ENCODE measurements at places on chromosomes 6 and 20.

DNA sequence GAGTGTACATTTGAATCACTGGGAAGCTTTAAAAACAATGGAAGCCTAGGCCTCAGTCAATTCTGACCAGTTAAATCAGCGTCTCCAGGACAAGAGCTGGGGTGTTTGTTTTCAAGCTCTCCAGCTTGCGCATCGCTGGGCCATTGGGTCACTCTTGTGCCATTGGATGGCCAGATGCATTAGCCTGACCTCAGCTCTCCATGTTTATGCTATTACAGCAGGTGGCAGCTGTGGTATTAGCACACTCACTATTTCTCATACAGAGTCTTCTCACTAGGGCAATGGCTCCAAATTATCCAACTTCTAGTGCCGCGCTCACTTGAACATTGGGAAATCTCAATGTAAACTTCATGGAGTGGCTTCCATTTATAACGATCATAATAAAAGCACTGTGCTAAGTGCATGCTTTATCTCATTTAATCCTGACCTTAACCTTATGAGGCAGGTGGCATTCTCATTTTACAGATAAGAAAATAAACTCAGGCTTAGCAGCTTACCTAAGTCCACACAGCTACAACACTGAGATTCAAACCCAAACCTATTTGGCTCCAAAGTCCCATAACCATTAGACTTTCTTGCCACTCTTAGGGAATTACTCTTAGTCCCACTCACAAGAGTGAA, 108.8 kb downstream of the PPP1R14C start:
- no peak for DNase-seq

- no peak for DNase-seq
Observed at GRCh38 chr6:106630366-106630765, 988 bp downstream of the QRSL1 start.

DNA sequence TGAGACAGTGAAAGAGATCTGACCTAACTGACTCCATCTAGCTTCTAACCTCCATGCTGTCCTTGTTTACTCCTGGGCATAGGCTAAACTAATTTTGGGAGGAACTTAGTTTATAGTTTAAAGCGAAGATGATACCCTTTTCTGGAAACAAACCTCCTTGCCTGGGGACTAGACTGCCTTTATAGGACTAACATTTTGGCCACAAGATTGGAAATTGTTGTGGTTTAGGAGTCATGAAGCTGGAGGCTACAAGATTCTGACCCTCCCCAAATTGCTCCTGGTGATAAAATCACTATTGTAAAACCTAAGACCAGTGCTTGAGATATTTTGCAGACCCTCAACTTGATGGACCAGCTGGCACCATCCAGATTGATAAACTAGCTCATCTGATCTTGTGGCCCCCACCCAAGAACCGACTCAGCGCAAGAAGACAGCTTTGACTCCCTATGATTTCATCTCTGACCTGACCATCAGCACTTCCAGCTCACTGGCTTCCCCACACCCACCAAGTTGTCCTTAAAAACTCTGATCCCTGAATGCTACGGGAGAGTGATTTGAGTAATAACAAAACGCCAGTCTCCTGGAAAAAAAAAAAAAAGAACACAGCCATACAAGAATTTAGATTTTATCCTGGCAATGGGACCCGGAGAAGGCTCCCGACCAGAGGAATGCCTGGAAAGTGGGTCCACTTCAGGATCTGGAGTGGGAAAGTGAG, 63.0 kb downstream of the ABHD12 start:
- no peak for DNase-seq

DNA sequence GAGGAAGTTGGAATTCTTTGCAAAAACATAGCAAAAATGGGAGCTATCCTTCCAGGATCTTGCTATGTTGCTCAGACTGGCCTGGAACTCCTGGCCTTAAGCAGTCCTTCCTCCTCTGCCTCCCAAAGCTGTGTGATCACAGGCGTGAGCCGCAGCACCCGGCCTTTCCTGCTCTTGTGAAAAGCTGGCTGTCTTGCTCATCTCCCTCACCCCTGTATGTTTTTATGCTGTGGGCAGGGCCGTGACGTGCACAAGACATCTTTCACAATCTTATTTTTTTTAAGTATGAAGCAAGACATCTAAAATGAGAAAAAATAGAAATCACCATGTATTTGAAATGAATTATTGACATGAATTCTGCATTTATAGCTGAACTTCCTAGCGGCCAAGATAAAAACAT, 110.4 kb downstream of the SAMD5 start:
- DNase-seq: peak; percentile 87

GRCh38 chr20:15060265-15061060, 723.1 kb upstream of the FLRT3 start:
- DNase-seq: no peak

DNA sequence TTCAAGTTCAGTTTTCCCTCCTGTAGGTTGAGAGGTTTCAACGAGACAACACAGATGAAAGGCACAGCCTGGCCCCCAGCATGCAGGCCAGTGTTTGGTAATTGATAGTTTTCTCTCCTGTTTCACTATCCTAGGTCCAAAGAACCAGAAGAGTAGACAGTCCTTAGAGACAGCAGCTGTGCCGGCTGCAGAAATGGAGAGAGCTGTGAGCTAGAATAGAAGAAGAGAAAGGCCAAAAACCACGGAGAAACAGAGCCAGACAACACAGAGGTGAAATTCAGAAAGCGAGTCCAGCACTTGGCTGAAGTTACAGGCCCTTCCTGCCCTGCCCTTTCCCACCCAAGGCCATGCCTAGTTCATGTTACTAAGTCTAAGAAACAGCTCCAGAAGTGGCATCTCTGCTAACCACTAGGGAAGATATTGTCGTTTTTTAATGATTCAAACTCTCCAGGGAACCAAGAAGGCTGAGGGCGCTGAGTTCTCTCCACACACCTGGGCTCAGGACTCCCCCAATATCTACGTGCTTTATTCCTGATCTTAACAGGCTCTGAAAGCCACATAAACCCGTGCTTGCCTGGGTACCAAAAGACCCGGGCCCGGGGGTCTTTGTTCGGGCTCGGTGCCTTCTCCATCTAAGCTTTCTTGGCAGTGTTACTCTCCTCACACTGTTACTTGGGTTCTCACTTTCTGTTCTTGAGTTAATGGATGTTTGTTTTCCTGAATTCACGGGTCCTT, 16.5 kb upstream of the RBPJL start:
- DNase-seq: no peak

DNA sequence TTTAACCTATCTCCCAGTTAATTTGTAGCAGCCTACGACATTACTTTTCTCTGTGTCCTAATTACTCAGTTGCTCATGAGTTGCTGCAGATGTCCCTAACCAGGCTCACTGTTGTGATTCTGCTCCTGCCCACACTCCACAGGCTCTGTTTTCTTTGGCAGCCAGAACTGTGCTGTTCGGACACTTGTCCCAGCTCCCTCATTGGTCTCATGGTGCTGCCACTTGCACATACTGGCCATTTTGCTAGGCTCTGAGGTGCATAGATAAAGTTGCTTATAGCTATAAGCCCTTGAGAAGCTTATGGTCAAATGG, 55.0 kb downstream of the NOX3 start:
- DNase-seq: no peak

DNA sequence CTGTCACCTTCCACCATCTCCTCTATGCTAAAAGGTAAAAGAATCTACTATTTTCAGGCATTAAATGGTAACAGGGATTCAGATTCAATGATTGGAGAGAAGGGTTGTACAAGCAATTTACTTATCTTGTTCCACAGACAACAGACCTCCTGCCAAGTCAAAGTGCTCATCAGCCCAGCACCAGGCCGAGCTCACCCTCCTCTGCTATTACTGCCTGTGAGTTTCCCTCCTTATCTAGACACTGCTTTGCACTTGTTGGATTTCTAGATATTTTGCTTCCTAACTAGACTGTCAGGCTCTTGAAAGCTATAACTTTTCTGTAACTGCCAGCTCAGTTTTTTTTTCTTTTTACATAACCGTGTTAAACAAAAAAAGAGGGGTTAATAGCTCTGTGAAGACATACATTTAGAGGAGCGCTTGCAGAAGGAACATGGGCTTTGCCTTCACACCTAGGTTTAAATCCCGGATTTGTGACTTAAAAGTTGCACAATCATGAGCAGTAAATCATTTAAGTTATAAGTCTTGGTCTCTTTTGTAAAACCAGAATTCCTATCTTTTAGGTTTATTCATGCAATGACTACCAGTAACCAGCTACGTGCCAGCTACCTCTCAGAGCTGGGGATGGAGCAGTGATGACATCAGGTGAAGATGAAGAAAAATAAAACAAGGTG, 1.1 kb upstream of the FAM162B start:
- DNase-seq: no peak

DNA sequence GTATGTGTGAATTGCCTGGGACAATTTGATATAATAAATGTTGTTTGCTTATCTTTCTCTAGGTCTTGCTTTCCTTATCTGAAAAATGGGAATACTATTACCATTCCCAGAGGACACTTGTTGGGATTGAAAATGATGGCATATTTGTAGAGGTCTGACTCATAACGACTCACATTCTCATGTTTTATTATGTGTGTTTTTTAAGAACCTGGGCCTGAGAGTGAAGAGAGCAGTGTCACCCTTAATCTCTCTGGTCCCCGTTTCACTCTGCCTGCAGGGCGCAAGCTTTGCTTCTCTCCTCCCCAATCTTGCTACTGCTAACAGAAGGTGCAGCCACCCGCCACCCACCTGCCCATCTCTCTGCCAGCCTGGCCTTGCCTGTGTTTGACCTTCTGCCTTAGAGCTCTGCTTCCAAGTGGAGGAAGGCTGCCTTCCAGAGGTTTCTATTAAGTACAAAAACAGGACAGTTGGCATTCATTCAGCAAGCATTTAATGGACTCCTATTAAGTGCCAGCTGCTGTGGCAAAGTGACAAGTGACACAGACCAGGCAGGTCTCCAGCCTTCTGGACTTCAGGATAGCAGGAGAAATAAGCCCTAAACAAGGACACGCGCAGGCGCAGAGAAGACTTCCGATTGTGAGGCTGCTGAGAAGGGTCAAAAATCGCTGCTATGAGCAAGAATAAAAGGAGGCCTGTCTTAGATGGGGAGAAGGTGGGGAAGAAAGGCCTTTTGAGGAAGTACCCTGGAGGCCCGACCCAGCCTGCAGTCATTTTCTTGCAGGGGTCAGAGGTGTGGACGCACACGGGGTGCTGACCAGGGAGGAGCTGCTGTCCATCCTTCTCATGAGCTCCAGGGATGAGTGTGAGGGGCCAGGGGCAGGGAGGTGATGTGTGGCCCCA, 112.5 kb downstream of the JPH2 start:
- peak; percentile 56 for DNase-seq

GRCh38 chr6:137105375-137105774, 60.6 kb upstream of the IL20RA start:
- DNase-seq: no peak
